ENCODE measurements at places on chromosomes 7 and 10. TPM values are rescaled to one million over a fixed set of nuclear protein-coding genes. Genes with fewer than 3 reads are reported as not detected.

CNTNAP2 gene
- 2.2 TPM for total RNA-seq

SEMA3E gene
- 4.4 TPM for total RNA-seq

LIPM gene
- not detected for total RNA-seq

C7orf57 gene
- total RNA-seq: not detected

BMPER gene
- total RNA-seq: 5.2 TPM

FBXL13 gene
- total RNA-seq: 0.98 TPM

FOXI2 gene
- total RNA-seq: 0.25 TPM

DNA sequence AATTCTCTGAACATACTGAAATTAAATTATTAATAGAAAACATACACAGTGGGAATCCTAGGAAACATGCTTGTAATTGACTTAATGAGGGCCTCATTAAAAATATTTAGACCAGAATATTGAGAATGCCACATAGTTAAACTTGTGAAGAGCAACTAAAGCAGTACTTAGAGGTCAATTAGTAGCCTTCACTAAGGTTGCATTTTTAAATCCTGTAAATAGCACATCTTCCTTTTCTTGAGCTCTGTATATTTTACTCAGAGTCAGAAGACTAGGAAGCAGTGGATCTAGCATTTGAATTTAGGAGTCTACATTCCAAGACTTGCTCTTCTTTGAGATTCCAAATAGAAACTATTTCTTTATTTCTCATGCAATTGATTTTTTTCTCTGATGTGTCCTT lies 56.0 kb downstream of the GTF2I start:
- no peak for DNase-seq
- H3K36me3 ChIP-seq: no peaks in the 10 kb centered on the region
- no peaks in the 10 kb centered on the region for H3K27me3 ChIP-seq
- no peak overlapping the region for H3K4me3 ChIP-seq

- peaks cover 9% of the 10 kb centered on the region for H3K4me1 ChIP-seq
- no peaks in the 10 kb centered on the region for H3K27me3 ChIP-seq
- DNase-seq: no peak
Measured at GRCh38 chr7:112157072-112157471, 49.1 kb downstream of the DOCK4 start.

- H3K27me3 ChIP-seq: no peaks in the 10 kb centered on the region
- H3K4me3 ChIP-seq: no peak overlapping the region
- no peak for DNase-seq
- H3K4me1 ChIP-seq: no peaks in the 10 kb centered on the region
- no peak overlapping the region for H3K27ac ChIP-seq
Measured at GRCh38 chr10:65622608-65623007, 1303.2 kb upstream of the LRRTM3 start.

GRCh38 chr10:132878091-132878729 lies 64.2 kb downstream of the CFAP46 start:
- no peaks in the 10 kb centered on the region for H3K27me3 ChIP-seq
- no peak overlapping the region for H3K4me3 ChIP-seq
- peaks cover 5% of the 10 kb centered on the region for H3K4me1 ChIP-seq
- H3K36me3 ChIP-seq: no peaks in the 10 kb centered on the region
- DNase-seq: no peak

DNA sequence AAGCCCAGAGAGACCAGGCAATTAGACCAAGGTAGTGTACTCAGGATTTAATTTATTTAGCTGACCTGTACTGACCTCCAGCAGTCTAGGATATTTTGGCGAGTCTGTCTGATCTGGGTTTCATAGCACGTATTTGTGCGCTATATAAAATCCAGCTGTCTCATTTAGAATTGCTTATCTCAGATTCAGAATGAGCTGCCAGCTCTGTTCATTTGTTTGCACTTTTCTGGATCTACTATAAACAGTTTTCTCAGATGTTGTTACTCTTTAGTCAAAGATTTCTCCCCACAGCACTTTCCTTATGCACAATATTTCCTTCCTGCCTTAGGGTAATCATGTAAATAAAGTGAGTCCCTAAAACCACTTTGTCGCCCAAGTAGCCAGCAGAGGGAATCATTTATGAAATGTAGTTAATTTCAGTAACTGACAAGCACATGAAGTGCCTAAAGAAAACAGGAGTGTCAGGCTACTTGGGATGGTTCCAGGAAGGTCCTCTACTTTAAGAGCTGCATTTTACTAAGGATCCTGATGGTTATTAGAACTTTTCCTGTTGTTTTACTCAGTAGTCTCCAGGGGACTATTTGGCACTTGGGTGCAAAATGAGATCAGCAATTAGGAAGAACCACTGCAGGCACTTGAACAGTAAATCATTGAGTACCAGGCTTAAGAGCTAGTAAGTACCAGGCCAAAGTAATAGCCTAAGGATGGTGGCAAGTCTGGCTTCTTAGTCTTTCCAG lies 226.4 kb downstream of the TWIST1 start:
- no peaks in the 10 kb centered on the region for H3K36me3 ChIP-seq
- H3K4me3 ChIP-seq: no peak overlapping the region
- no peak overlapping the region for H3K27ac ChIP-seq
- H3K4me1 ChIP-seq: peaks cover 11% of the 10 kb centered on the region

DNA sequence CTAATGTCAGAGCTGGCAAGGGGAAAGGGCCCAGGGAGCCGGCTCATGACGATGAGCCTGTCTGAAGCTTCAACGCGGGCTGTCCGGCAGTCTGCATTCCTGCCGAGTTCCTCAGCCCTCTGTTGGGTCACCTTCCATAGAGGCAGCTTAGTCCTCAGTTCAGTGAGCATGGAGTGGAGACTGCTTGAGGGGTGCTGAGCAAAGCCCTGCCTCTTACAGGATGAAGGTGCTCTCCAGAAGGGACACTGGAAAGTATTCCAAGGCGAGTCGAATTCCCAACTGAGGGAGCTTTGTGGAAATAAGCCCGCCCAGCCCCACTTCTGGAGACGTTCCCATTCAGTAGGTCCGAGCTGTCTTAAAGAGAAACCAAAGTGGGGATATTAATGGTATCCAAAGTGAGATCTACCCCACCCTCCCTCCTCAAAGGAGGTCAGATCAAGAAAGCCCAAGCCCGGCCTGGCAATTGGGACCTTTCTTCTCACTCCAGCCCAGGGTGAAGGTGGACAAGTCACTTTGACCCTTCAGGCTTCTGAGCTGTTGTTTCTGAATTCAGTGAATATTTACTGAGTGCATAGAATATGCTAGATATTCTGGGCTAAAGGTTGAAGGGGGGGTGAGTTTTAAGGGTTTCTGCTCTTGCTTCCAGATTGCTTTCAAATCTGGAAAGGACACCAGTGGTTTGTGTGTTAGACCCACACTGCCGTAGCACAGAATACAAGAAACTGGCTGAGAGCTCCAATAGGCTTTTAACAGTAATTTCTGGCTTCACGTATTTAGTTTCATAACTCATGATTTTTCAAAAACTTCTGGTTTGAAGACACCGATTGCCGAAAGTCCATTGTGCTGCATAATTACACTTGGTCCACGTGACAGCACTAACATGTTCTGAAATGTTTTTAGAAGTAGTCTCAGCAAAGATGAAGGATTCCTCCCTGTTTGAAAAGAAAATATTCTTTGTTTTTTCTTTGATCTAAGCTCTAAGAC lies 3.5 kb downstream of the EGFR start:
- H3K36me3 ChIP-seq: no peaks in the 10 kb centered on the region
- no peaks in the 10 kb centered on the region for H3K27me3 ChIP-seq
- H3K27ac ChIP-seq: peak overlapping the region; percentile 89
- DNase-seq: no peak
- peak overlapping the region; percentile 19 for H3K4me3 ChIP-seq
- H3K4me1 ChIP-seq: peaks cover 75% of the 10 kb centered on the region

DNA sequence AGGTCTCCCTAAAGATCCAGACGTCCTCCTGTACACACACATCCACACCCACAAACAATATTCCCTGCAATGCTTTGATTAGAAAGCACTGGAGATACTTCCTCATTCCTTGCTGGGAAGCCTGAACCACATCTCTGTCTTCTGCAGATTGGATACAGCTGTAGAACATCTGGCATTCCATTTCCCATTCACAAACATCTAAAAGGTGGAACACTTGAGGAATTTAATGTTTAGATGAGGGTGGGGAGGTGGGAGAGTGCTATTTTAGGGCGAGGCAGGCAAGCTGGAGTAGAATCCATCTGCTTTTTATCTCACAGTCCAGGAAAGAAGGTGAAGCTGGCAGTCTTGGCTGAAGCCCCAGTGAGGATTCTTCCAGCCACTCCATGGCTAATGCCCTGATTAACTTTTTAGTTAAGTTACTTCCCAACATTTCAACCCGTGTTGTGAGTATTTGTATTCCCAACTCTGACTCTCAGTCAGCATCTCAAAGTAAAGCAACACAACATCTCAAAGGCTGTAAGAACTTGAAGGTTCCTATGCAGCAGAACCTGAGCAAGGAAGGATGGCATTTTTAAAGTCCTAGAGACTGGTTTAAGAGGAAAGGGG lies 46.1 kb downstream of the CYTH3 start:
- H3K27ac ChIP-seq: peak overlapping the region; percentile 68
- no peaks in the 10 kb centered on the region for H3K36me3 ChIP-seq
- no peaks in the 10 kb centered on the region for H3K27me3 ChIP-seq
- DNase-seq: no peak

GRCh38 chr10:37992083-37992482 lies 15.6 kb upstream of the ZNF25 start:
- DNase-seq: no peak
- H3K36me3 ChIP-seq: no peaks in the 10 kb centered on the region
- H3K4me1 ChIP-seq: no peaks in the 10 kb centered on the region
- no peak overlapping the region for H3K27ac ChIP-seq
- no peak overlapping the region for H3K4me3 ChIP-seq

DNA sequence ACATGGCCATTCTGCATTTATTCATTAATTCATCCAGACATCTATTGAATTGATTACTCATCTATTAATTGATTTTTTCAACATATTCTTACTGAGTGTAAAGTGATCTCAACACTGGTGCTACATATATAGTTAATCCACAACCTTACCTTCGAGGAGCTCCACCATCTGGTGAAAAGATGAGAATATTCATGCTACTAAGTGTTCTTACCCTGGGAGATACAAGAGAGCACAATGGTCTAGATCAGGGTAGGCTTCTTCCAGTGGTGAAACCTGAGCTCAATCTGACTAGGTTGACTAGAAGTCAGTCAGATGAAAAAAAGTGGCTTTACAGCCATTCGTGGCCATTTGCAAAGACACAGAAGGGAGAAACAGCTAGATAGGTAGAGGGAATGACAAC lies 507.4 kb downstream of the ANKRD7 start:
- no peak overlapping the region for H3K4me3 ChIP-seq
- no peaks in the 10 kb centered on the region for H3K36me3 ChIP-seq
- no peaks in the 10 kb centered on the region for H3K27me3 ChIP-seq
- no peaks in the 10 kb centered on the region for H3K4me1 ChIP-seq

- H3K36me3 ChIP-seq: no peaks in the 10 kb centered on the region
- H3K27ac ChIP-seq: no peak overlapping the region
- no peak overlapping the region for H3K4me3 ChIP-seq
- no peaks in the 10 kb centered on the region for H3K27me3 ChIP-seq
Measured at GRCh38 chr10:123634221-123634620, 31.9 kb upstream of the GPR26 start.

DNA sequence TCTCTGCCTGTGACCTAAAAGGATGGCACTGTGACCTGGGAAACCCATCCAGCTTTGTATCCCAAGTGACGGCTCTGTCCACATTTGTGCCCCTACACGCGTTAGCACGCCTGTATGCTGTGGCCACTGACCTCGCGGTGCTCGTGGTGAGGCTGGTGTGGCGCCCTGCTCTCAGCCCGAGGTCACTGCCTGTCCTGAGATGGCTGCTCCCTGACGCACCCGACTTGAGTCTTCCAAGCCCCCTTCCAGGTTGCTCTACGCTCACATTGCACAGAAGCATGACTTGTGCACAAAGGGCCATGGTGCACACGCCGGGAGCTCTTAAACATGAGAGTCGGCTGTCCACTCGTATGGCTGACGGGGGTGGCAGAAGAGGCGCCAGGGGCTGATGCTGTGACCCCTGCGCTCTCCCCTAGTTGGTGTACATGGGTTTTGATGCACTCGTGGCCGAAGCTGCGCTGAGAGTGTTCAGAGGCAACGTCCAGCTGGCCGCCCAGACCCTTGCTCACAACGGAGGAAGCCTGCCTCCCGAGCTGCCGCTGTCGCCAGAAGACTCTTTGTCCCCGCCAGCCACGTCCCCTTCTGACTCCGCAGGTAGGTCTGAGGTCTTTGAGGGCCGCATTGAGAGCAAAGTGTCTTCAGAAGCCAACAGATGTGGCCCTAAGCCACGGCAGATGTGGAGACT lies 33.5 kb downstream of the WDR86 start:
- no peak overlapping the region for H3K4me3 ChIP-seq
- no peaks in the 10 kb centered on the region for H3K27me3 ChIP-seq
- H3K4me1 ChIP-seq: peaks cover 4% of the 10 kb centered on the region
- no peak overlapping the region for H3K27ac ChIP-seq
- no peak for DNase-seq
- peaks cover 35% of the 10 kb centered on the region for H3K36me3 ChIP-seq

GRCh38 chr7:121741896-121742295 lies 131.1 kb upstream of the PTPRZ1 start:
- no peak for DNase-seq
- H3K36me3 ChIP-seq: no peaks in the 10 kb centered on the region
- H3K27me3 ChIP-seq: no peaks in the 10 kb centered on the region
- no peak overlapping the region for H3K4me3 ChIP-seq
- H3K4me1 ChIP-seq: no peaks in the 10 kb centered on the region

GRCh38 chr10:22183771-22184461 lies 33.9 kb downstream of the EBLN1 start:
- no peak overlapping the region for H3K27ac ChIP-seq
- H3K4me1 ChIP-seq: no peaks in the 10 kb centered on the region
- H3K27me3 ChIP-seq: no peaks in the 10 kb centered on the region
- no peak for DNase-seq

Measured in vagina (tissue), 2 donors.